ENCODE measurements at places on chromosomes 2 and 18.

DNA sequence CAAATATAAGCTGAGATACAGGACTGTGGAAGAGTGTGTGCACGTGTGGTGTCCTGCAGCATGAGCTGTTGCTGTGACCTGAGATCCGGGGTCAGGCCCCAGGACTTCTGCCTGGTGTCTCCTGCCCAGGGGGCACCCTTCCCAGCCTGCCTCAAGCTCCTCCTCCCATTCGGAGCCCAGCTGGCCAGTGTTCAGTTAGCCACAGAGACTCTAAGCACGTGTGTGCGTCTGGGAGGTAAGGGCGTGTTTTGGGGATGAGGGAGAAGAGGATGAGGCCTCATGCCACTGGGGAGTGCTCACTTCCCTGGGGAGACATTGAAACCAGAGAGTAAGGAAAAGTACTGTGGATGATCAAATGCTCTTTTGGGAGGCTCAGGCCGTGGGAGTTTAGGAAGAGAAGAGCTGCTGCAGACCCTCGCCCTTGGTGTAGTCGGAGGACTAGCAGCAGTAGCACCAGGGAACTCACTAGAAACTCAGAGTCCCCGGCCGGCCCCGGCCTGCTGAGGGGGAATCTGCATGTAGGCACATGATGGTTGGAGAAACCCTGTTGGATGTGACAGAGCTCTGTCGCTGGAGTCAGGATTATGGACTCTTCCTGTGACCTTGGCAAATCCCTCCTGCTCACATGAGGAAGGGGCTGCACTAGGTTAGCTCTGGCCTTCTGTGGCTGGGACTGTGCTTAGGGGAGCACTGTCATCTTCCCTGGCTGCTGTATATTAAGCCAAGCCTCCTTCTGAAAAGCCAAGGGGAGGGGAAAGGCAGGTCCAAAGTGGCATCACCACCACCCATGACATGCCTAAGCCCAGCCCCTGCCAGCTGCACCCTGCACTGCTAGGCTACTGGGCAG is 231.1 kb downstream of the DYSF start:
- no peak for DNase-seq

DNA sequence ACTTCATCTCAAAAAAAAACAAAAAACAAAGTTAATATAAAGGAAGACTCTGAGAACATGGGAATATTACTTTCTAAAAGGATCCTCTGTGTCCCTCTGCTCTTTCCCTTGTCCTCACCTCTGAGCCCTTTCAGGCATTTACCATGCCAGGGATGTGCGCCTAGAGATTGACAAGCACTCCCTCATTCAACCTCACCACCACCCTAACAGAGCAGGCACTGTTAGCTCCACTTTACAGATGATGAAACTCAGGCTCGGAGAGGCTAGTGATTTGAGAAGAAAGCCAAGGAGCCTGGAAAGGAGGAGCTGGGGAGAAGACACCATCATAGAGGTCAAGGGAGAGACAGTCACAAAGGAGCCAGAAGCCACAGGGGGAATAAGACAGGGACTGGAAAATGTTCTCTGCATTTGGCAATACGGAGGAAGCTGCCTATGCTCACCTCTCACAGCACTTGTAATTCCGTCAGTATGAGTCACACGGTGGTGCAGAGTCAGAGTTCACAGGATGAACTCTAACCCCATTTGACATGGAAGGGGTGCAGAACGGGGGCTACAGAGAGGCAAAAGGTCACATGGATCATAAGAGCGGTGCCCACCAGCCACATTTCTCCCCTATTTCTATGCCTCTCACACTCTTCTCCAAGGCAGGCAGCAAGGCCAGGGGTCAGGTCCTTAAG is 101.8 kb upstream of the NFU1 start:
- no peak for DNase-seq

DNA sequence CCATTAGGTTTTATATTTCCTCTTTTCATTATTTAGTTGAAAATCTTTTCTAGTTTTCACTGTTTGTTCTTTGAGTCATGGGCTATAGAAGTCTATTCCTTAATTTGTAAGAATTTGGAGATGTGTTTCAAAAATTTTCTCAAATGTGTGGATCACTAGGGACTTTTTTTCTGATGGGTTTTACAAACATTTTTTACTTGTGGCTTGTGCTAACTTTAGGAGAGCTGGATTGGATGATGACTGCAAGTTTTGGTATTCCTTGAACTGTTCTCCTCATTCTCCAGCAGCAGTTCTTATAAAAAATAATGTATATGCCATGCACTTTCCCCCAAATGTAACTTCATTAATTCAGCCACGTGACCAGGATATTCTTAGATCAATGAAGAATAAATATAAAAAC is 94.7 kb upstream of the CWC22 start:
- DNase-seq = no peak

GRCh38 chr2:11656252-11656651 is 13.7 kb downstream of the NTSR2 start:
- DNase-seq = no peak

DNA sequence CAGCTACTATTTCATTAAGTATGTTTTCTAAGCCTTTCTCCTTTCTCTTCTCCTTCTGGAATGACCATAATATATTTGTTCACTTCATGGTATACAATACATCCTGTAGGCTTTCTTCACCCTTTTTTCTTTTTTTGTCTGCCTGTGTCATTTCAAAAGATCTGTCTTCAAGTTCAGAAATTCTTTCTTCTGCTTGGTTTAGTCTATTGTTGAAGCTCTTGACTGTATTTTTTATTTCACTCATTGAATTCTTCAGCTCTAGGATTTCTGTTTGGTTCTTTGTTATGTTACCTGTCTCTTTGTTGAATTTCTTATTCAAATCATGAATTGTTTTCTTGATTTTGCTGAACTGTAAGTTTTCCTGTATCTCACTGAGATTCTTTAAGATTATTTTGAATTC is 109.9 kb downstream of the TMEM131 start:
- DNase-seq = no peak

DNA sequence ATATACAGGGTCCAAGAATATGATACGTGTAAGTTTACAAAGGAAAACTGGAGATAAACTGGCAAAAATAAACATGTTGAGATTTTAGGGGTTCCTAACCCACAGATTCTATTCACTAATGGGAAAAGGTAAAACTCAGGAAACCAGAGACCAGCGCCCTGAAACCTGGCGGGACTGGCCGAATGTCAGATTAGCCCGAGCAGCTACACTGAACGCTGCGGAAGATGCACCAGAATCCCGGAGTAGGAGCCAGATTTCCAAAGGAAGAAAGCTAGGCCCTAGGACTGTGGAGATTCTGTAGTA is 679 bp upstream of the WDR75 start:
- no peak for DNase-seq

DNA sequence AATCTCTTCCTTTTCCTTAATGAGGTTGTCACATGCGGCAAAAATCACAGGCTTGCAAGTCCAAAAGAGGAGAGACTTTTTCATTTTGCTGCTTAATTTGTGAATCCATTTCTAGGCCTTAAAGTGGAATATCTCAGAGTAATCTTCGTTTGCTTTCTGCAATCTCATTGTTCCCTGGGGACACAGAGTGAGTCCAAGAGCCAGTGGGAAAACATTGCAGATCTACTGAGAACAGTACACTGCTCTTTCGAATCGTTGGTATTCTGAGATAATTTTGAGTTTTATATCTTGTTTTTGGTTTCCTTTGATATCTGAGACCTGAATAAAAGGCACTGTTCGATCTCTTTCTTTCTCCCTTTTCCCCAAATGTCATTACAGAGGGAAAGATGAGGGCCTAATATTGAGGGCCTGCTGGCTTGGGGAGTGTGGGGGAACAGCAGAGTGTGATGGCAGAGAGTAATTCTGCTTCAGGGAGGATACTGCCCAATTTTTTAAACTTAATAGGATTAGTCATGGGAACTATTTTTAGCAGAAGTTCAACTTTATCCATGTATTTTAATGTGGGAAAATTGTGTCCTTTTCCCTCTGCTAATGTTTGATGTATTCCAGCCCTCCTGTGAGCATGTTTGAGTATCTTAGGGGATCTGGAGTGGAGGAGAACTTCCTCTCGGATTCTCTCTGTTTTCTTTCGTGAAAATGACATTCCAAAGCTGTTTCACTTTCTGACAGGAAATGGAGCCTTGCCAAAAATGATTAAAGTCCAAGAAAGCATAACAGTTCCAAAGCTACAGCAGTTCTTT is 418.2 kb upstream of the ZEB2 start:
- peak; percentile 80 for DNase-seq

DNA sequence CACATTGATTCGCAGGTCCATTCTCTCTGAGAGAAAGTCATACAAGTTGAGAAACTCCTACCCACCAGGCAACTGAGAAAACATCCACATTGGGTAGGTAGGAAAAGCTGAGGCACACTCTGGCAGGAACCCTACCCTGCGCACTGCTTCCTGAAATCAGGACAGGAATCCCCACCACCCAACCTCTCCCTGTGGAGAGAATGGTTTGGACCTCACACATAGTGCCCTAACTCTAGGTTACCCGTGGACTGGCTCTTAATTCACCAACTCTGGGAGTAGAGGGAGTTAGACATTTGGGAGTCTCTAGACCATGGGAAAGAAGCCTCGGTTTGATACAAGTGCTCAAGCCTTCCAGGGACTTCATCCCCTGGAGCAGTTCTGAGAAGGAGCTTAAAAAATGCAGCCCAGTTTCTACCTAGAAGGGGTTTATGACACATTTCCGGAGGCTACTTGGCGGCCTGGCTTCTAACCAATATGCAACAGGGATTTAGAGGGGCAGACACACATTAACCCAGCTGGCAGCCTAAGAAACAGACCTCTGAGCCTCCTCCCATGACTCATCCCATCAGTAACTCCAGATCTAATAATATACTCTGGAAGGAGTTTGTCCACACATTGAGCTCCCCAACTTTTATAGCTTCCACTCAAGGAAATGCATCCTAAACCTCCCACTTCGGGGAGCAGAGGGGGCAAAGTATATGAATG is 136.7 kb downstream of the EML6 start:
- DNase-seq = peak; percentile 31

DNA sequence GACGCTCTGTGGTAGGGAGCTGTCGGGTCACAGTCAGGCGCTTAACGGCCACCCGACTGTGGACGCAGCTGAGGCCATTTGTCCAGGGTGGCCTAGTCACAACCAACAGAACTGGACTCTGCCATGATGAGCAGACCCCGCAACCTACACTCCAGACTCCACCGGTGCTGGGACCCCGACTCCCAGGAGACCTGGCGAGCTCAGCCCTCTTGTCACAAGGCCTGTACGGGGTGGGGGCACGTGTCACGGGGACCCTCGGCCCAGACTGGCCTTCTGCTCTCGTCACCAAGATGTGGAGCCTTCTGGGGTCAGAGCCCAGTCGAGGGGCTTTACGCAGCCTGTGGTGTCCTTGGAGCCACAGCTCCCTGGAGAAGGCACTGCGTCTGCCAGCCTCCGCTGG is 22.5 kb downstream of the NFATC1 start:
- DNase-seq = no peak

DNA sequence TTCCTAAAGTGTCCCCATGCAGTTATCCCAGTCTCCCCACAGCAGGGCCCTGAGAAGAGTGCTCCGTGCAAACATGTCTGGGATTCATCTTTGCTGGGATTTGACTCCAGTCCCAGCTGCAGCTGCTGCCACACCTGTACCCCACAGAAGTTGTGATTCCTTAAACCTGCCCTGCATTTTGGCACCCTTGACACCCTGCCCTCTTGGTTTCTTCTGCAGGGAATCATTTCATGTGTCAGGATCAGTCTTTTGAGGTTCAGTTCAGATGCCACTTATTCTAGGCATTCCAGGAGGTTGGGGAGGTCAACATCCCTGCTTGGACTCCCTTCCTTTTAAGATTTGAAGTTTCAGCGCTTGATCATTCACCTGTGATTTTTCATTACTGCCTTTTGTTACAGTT is 108.3 kb downstream of the SPTBN1 start:
- no peak for DNase-seq

Data from smooth muscle cell of the brain vasculature (primary cell).